ENCODE measurements at places on chromosomes 7 and 10.

DNA sequence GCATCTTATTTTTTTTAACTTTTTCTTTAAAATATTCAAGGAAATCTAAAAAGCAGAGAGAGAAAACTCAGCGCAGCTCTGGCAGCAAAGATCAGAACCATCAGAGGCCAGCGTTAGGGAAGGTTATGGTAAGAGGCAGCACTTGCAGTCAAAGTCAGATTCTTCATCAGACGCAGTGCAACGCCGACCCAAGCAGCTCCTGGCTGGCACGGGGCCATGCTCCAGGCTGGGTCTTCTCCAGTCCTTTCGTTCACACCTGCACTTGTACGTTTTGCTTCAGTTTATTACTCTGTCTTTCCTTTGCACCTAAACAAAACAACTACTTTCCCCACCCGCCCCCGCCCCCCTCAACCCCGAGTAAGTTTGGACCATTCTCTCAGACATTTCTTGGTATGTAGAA lies 43.1 kb upstream of the SEC61G start:
- DNase-seq, result no peak

DNA sequence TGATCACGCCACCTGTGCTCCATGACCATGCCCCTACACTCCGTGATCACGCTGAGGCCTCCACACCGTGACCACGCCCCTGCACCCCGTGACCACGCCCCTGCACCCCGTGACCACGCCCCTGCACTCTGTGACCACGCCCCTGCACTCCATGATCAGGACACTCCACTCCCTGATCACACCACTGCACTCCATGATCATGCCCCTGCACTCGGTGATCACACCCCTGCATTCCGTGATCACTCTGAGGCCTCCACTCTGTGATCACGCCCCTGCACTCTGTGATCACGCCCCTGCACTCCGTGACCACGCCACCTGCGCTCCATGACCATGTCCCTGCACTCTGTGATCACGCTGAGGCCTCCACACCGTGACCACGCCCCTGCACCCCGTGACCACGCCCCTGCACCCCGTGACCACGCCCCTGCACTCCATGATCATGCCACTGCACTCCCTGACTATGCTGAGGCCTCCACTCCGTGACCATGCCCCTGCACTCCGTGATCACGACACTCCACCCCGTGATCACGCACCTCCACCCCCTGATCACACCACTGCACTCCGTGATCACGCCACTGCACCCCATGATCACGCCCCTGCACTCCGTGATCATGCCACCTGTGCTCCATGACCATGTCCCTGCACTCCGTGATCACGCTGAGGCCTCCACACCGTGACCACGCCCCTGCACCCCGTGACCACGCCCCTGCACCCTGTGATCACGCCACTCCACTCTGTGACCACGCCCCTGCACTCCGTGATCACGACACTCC lies 27.7 kb downstream of the STK32C start:
- DNase-seq, result no peak

- no peak for DNase-seq
These were observed 736 bp downstream of the MINDY4 start for GRCh38 chr7:30771880-30772425.

DNA sequence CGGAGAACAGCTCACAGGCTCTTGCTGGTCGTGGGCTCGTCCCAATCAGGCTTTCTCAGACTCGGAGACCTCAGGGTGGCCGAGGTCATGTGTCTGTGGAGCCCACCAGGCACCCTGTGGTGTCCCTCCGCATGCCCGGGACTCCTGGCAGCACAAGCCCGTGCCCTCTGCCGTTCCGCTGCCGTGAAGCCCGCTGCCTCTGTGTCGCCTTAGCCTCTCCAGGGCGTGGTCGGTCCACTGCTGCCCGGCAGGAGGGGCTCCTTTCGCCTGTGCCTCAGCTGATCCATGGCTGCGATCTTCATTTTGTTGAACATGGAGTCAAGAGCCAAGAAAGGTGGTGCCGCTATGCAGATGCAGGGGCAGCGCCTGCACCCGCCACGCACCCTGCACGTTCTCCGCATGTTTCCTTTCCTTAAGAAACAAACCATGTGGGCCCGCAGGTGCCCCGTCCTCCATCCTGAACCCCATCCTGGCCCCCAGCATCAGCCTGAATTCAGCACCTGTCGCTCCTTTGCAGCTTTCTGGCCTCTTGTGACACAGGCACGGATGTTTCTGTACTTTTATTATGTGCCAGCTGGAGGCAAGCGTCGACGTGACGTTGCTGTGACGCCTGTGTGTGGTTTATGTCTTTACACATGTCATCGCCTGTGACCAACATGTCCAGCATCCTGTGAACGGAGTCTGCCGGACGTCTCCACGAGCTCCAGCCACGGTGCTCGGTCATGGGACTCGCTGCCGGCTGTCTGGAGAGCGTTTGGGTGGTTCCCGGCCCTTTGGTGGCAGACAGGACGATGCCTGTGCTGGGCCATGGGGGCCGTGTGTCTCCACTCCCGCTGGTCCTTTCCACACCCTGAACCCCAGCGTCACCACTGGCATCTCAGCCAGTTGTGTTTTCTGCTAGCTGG lies 69.9 kb downstream of the NKX6-2 start:
- DNase-seq, result no peak

DNA sequence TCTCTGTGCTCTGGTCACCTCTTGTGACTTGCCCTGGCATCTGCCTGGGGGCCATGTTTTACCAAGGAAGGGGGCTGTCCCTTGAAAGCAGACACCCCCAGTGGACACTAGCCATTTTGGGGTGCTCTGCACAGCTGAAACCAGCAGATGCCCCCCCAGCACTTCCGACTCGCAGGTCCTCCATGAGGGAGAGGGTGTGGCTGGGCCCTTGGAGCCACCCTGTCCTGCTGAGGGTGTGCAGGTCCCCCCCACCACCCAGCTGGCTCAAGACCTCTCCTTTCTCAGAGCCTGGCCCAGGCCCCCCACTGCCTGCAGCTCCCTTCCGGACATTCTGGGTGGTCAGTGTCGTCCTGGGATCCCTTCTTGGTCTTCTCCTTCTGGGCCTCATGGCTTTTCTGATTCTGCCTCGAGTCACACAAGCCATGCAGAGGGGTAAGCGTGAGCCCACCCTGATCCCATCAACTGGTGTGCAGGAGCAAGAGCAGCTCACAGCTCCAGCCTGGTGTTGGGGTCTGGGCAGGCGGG lies 12.3 kb downstream of the SCART1 start:
- no peak for DNase-seq

DNA sequence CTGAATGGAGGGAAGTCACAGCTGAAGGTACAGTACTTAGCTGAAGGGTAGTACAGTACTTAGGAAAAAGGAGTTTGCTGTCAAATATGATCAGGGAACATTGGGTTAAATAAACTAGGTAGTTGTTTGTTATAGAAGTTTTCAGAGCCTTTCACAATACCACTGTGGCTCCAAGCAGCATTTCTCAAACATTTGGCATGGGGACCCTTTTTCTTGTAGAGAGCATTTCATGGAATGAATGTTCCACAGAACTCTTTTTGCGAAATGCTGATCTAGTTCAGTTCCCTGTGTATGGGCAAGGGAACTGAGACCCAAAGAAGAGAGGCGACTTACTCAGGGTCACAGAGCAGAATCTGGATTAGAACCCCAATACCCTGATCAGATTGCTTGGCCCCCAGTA lies 31.5 kb upstream of the DDX50 start:
- no peak for DNase-seq

DNA sequence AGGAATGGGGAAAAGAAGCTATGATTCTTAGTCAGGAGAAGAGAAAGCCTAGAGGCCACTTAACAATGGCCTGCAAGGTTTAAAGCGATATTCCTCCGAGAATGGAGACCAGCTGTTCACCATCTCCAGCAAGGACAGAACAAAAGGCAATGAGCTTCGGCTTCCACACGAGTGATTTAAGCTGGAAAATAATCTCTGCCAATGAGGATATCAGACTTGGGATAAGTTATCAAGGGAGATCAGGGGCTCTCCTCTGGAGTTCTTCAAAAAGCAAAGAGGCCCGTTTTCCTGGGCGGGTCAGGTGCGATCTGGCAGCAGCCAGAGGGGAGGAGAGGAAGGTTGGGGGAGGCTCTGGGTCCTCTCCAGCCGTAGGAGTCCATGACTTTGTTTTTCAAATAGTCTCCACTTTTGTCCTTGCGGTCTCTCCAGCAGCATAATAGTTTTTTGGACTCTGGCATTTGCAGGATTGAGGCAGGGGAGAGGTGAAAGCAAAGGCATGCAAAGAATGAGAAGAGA lies 211.3 kb downstream of the SKIDA1 start:
- peak; percentile 44 for DNase-seq

DNA sequence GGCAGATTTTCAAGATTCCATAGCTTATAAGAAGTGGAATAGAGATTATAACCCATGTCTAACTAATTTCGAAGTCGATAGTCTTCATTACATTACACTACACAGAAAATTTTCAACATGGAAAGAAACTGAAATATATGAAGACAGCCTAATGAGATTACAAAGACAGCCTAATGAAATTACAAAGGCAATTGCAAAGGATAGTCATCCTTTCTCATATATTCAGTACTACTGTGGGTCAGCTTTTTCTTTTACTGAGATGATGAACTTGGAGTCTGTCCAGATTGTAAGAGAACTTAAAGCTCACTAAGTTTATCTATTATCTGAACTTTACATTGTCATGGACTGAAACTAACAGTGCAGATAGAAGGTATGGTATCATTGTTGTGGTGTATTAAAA lies 304.4 kb upstream of the MBL2 start:
- no peak for DNase-seq

DNA sequence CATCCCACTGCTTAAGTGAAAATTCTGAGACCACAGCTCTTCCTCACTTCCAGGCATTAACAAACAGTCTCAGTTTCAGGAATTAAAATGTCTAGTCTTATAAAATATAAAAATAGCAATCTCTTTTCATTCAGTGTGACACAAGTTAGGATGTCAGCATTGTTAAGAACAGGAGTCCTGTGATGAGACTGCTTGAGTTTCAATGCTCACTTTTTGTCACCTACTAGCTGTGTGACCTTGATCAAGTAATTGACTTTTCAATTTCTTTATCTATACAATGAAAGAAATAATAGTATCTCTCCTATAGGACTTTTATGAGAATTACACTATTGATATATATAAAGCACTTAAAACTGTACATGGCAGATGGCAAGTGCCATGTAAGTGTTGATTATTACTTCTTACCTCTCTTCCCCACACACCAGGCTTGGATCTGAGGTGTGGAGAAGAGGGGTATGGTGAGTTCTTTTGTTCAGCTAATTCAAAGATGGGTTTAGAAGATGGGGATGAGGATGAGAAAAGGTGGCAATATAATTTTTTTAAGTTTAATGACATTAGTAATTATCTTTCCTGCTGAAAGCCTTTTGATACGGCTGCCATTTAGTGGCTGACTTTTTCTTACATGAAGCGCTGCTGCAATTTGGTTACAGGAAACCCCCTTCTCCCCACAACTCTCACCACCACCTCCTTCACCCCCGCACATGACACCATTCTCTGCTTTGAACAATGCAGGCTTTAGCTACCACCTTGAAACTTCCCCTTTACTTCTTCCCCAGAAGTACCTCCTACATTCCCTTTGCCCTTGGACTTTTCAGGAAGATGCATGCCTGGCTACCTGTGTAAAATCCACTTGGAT lies 20.8 kb upstream of the HYAL4 start:
- DNase-seq, result no peak

- DNase-seq, result no peak
These were observed 621.3 kb downstream of the KCNMA1 start for GRCh38 chr10:77016278-77016815.

GRCh38 chr7:83447681-83448080 lies 201.3 kb downstream of the SEMA3E start:
- DNase-seq, result no peak

GRCh38 chr7:109915670-109916069 lies 1175.3 kb upstream of the LRRN3 start:
- DNase-seq, result no peak

GRCh38 chr7:2621061-2621828 lies 10.5 kb upstream of the TTYH3 start:
- no peak for DNase-seq

GRCh38 chr7:27172315-27172774 lies 1.8 kb downstream of the HOXA10 start:
- no peak for DNase-seq

GRCh38 chr10:10901906-10902305 lies 115.8 kb upstream of the CELF2 start:
- no peak for DNase-seq

- no peak for DNase-seq
These were observed 36.5 kb downstream of the GRID1 start for GRCh38 chr10:86329896-86330680.

DNA sequence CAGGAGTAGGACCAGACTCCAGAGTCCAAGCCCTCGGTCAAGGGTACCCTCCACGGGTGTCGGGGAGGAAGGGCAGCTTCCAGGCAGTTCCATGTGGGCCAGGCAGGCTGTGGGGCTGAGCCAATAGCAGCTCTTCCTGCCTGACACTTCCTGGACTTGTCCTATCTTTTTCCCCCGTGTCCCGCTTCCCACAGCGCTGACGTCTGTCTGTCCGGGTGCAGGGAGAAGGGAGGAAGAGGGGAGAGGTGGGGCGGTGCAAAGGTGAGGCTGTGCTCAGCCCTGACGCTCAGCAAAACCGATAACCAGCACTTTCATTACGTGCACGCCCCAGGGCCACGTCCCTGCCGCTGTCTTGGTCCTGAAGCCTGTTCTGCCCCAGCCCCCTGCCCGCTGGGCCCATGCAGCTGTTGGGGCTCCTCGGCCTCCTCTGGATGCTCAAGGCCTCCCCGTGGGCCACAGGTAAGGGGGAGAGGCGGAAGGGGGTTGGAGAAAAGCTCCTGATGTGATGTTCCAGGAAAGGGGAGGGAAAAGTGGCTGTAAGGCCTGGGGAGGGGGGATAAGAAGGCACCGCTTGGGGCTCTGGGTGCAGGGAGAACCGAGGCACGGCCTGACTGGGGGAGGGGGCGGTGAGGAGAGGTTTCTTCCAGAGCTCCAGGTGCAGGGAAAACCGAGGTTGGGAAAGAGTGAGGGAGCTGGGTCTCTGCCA lies at the start of gene MUC3A:
TSS of gene MUC3A (plus strand) at position 308 of the 706 bp plus-strand sequence. CDS start at position 399, 91 bp downstream.
- DNase-seq, result no peak

- DNase-seq, result no peak
These were observed 817.6 kb downstream of the TNS3 start for GRCh38 chr7:46764100-46764936.

DNA sequence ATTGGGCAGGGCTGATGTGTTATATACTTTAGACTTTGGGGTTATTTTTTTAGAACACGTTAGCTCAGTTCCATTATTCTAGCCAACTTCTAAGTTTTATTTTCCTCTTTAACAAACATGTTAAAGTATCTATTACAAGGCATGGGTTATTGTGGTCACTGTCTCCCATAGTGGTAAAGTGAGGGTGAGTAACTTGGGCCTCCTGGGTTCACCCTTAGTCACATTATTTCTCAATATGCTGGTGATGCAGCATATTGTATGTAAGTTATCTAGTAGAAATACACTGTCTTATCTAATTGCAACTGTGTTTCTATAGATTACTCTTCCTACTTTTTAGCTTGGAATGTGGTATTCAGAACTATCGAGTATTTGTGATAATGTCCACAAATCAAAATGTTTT lies 65.9 kb downstream of the BBS9 start:
- DNase-seq, result no peak

- no peak for DNase-seq
These were observed 5.0 kb upstream of the TCERG1L start for GRCh38 chr10:131316321-131317075.

Measured in neuronal stem cell (in vitro differentiated cells).